Left lung (tissue), 14 donors: ENCODE measurements at places on chromosomes 12 and 14. TPM values are rescaled to one million over a fixed set of nuclear protein-coding genes. Genes with fewer than 3 reads are reported as not detected.

HCAR1 gene
- 0.47 TPM for total RNA-seq

LRTM2 gene
- not detected for total RNA-seq

TRAFD1 gene
- total RNA-seq: 46.1 TPM

IL25 gene
- total RNA-seq: not detected

SRRM4 gene
- total RNA-seq: not detected

RPS6KA5 gene
- 4.2 TPM for total RNA-seq

GDF3 gene
- total RNA-seq: not detected

TUNAR gene
- not detected for total RNA-seq

FAM222A gene
- total RNA-seq: 2.9 TPM

LBHD2 gene
- total RNA-seq: not detected

PLBD2 gene
- 48.7 TPM for total RNA-seq

TMCC3 gene
- 3.7 TPM for total RNA-seq

RNASE7 gene
- total RNA-seq: not detected

IL22 gene
- not detected for total RNA-seq

KCNA5 gene
- 0.50 TPM for total RNA-seq

KRT4 gene
- total RNA-seq: 9.4 TPM

SLC4A8 gene
- 1.7 TPM for total RNA-seq

MGAT4C gene
- total RNA-seq: 0.20 TPM

TPPP2 gene
- total RNA-seq: not detected

AJUBA gene
- 39.5 TPM for total RNA-seq

TAS2R42 gene
- total RNA-seq: not detected

PTPRO gene
- 11.9 TPM for total RNA-seq

TC2N gene
- 58.1 TPM for total RNA-seq

MAP1LC3B2 gene
- total RNA-seq: not detected

ZC2HC1C gene
- 3.1 TPM for total RNA-seq

EP400 gene
- 33.5 TPM for total RNA-seq

INHBC gene
- not detected for total RNA-seq

TIMELESS gene
- 15.0 TPM for total RNA-seq

GLI1 gene
- 1.9 TPM for total RNA-seq

ZC3H10 gene
- 6.0 TPM for total RNA-seq

NAV3 gene
- 8.6 TPM for total RNA-seq

ALDH1L2 gene
- total RNA-seq: 29.3 TPM

SIX4 gene
- 3.6 TPM for total RNA-seq

IAPP gene
- total RNA-seq: not detected

NTS gene
- total RNA-seq: 0.47 TPM

CLEC4C gene
- not detected for total RNA-seq

LIMA1 gene
- total RNA-seq: 84.1 TPM

SELPLG gene
- total RNA-seq: 28.3 TPM

LRFN5 gene
- total RNA-seq: 2.1 TPM

APPL2 gene
- total RNA-seq: 27.8 TPM

ASIC1 gene
- 2.9 TPM for total RNA-seq

ERP27 gene
- 16.2 TPM for total RNA-seq

TAS2R43 gene
- 0.52 TPM for total RNA-seq

KRT8 gene
- total RNA-seq: 583 TPM

HEBP1 gene
- 81.1 TPM for total RNA-seq

TAS2R19 gene
- 2.0 TPM for total RNA-seq

CMAS gene
- total RNA-seq: 28.6 TPM

RAPGEF3 gene
- total RNA-seq: 28.9 TPM

CRACR2A gene
- 3.6 TPM for total RNA-seq

CIT gene
- total RNA-seq: 21.5 TPM

PRB3 gene
- total RNA-seq: not detected

ACSM4 gene
- total RNA-seq: not detected

PRH2 gene
- total RNA-seq: not detected
